ENCODE measurements at places on chromosomes 16 and 17.
A peak's percentile ranks its signal among the peaks of the same experiment; 100 is the strongest.

GRCh38 chr17:70622368-70623260, 453.3 kb downstream of the KCNJ2 start:
- DNase-seq = no peak

- DNase-seq = no peak
Measured at GRCh38 chr17:37069087-37069486, 120.3 kb downstream of the AATF start.

DNA sequence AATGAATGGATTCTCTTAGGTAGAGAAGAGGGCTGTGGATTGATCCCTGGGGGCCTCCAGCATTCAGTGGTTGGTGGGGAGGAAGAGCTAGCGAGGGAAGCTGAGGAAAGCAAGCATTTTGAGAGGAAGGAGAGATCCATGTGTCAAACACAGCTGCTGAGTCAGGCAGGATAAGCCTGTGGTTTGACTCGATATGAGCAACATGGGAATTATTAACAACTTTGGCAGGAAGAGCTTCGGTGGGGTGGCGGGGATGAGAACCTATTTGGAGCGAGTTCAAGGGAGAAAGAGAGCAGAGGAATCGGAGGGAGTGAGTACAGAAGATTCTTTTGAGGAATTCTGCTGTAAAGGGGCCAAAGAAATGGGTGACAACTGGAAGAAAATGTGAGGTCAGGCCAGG, 59.5 kb upstream of the CDC42EP4 start:
- no peak for DNase-seq

DNA sequence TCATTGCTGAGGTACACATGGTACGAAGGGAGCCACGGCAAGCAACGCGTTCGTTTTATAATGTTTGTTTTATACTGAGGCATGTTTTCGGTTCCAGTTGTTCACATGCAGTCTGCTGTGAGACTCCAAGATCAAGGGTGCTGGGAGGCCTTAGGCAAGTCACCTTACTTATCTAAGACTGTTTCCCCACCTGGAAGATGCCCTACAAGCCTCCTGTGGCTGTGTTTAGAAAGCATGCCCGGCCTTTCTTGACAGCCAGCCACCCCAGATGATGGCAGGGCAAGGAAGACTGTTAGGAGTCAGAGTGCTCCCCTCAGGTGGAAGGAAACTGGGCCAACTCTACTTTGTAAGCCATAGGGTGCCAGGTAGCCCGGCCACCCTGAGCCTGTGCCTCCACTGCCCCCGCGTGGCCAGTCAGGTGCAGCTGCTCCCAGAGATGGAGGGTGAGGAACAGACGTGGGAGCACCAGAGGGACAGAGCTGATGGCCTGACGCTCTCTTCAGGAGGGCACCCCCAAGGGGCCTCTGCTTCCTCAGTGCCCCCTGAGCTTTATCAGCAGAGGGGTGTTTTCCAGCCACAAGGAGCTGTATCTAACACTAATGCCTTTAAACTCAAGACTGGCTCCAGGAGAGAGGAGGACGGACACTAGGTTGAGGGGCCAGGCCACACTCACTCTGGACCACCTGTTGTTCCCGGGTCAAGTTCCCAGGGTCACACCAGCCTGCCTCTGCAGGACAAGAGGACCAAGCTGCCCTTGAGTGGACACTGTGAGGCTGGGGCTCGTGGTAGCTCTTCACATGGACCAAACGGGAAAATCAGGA, 5.4 kb downstream of the NAT9 start:
- DNase-seq = peak; percentile 61

GRCh38 chr16:77816293-77816692, 27.9 kb downstream of the VAT1L start:
- DNase-seq = no peak

DNA sequence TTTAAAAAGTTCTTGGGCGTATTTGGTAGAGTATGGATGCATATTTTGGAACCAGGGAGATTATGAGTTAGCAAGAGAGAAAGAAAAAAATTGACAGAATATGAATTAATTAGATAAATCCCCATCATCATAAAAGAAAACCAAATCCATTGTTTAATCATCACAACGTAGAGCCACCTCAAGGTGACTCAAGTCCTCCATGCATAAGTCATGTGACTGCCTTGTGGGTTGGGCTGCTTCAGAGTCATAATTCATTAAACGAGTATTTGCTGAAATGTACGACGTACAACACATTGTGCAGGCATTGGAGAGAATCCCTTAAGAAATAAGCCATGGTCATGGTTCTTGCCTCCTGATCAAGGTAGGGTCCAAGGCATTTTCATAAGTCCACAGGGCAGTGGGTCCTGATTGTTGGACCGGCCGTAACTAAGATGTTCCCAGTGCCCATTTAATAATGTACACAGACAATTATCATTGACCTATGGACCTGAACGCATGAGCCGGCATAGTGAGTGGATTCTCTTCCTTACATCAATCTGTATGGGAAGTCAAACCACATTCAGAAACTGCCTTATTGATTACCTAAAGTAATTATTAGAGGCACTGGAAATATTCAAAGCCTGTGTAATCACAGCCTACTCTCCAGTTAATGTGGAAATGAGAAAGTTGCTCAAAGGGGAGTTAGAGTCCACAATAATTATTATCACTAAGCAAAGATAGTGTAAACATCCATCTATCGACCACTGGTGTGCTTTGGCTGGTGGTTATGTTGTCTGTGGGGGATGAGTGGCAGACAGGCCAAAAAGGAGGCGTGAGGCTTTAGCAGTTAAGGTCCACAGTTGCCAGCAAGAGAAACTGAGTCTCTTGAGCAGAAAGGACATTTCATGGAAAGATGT, 165.4 kb downstream of the PITPNC1 start:
- DNase-seq = no peak

DNA sequence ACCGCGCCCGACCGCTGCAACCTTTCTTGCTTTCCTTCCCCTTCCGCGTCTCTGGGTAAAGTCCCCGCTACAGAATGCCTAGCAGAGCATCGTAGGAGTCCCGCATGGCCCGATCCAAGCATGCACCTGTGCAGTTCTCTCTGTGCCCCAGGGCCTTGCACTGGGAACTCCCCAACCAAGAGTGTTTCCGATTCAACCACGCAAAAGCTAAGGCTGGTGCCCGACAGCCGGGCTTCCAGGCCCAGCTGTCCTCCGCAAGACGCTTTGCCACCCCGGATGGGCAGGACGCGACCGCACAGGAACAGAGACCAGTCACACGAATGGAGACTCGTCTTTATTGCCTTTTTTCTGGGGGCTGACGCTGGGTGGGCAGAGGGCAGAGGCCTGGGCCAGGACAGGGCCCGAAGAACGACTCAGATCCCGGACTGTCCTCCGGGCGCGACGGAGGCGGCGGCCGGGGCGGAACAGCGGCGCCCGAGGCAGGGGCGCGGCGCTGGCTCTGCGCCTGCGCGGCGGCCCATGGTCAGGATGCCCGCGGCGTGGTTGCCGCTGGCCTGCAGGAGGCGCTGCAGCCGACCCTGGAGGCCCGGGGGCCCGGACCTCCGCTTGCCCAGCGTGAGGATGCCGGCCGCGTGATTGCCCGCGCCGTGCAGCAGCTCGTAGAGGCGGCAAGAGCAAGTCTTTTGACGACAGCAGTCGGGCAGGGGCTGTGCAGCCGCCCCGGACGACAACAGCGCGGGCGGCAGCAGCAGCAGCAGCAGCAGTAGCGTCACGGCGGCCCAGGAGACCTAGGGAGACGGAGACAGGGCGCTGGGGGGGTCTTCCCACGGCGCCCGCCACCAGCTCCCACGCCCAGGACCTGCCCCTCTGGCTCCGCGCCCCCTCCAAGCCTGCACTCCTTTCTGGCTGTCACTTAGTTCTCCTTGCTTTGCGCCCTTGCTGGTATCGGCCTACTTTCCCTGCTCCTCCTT, 1.2 kb downstream of the HCRT start:
- DNase-seq = peak; percentile 45

GRCh38 chr16:11658896-11659708, 9.2 kb upstream of the SNN start:
- no peak for DNase-seq

GRCh38 chr16:58634265-58634802, 4.7 kb upstream of the CNOT1 start:
- DNase-seq = no peak

GRCh38 chr17:33240362-33240761, 52.7 kb downstream of the ASIC2 start:
- no peak for DNase-seq

DNA sequence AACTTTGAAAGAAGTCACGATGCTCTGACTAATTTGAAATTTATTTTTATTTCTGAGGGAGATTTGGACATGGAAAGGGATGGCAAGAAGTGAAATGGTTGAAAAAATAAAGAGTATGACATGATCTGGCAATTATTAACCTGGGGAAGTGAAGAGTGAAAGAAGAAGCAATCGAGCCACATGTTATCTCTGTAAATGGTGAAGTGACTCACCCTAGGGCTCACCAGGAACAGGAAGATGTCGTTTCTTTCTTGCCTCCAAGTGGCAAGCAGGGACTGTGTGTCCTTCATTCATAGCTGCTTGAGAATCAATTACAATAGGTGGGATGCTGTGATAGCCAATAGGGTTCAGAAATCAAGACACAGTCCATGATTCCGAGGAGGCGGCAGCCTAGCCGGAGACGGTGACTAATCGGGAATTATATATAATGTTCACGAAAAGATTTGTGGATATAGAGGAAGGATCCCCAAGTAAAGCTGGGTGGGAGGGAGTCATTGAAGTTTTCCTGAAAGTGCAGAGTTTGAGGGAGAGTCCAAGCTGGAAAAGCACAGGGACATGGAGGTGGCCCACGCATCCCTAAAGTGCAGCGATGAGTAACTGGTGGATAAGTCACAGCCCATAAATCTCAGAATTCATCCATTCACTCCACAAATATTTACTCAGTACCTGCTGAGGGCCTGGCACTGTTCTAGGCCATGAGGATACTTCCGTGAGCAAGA, 18.2 kb upstream of the KRT20 start:
- no peak for DNase-seq

DNA sequence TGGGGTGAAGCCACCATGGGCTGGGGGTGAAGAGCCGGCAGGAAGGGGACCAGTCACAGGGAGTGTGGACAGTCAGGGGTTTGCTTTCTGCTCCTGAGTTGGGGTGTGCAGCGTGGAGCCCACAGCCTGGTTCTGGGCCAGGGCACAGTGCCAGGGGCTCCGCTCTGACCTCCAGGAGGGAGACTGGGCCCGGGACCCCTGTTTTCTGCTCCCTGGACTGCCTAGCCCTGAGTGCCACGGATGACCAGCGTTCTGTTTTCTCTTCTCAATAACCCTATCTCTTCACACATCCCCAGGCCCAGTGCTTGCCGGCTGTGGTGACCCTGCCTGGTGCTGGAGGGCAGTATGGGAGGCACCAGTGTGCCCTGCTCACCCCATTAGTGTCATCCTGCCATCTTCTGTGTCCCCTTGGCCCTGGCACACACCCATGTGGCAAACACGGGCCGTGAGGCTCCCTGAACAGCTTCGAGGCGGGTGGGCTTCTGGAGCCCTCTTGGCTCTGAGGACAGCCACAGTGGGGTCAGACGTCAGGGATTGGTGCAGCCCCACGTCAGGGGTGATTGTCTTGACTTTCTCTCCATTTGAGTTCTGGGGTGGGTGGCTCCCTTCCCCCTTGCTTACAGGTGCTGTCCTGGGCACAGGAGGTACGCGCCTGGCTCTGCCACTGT, 1.1 kb downstream of the CEMP1 start:
- no peak for DNase-seq

DNA sequence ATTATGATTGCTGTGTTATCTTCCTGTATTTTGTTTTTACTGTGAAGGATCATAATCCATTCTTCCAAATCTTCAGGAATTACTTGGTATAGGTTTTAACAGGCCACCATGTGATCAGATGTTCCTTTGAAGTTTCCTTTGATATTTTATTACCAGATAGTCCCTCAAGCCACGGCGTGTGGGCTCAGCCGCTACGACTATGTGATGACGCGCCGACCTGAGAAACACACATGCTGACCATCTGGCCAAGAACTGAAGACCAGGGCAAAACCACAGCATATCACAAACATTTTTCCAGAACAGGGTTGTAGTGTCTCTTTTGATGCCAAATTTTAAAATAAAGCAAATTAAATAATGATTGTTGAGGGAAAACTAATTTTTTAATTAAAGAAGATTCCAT, 47.3 kb downstream of the ZCCHC14 start:
- DNase-seq = no peak
